ENCODE measurements at places on chromosomes 16 and 17.

- DNase-seq, result no peak
Measured at GRCh38 chr16:81313701-81314602, 810 bp upstream of the GAN start.

DNA sequence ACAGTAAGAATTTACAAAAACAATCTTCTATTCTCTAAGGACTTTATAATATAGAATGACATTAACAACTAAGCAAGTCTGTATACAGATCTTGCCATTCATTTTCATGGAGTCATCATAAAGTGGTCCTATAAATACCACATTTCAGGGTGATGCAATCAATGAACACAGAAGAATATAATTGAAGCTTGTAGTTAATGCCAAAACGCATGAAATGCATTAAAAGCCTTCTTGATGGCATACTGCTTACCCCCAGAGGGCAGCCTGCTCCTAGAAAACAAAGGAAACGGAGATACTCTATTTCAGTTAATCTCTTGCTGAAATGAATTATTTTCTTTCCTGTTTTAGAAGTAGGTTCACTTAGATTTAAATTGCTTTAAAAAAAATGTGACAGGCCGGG lies 45.2 kb upstream of the STAC2 start:
- DNase-seq, result no peak

DNA sequence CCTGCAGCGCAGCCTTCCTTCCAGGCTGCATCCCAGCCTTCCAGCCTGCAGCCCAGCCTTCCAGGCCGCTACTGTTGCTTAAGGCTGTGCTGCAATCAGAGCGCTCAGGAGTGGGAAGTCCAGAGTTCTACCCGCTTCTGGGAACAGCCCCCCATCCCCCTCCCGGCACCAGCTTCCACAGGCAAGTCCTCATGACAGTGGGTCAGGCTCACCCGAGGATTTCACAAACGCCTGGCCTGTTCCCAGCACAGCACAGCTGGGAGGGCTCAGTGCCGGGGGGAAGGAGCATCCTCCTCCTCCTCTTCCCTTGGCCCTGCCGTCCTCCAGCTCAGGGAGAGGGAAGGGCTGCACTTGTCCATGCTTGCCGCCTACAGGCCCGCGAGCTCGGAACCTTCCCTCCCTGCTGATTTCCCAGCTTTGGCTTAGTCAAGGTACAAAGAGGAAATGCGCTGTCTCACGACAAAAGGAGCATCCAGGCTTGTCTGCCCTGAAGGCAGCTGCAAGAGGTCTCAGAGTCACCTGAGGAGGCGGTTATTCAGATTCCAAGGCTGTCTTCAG lies 8.3 kb downstream of the SOCS3 start:
- DNase-seq, result no peak

GRCh38 chr16:27341549-27341948 lies 27.8 kb downstream of the IL4R start:
- DNase-seq, result no peak

- no peak for DNase-seq
Measured at GRCh38 chr17:5509482-5509881, 23.1 kb downstream of the MIS12 start.

- no peak for DNase-seq
Measured at GRCh38 chr17:77318021-77318420, 177.3 kb downstream of the SEC14L1 start.

- no peak for DNase-seq
Measured at GRCh38 chr16:29009050-29009837, 24.4 kb downstream of the LAT start.

DNA sequence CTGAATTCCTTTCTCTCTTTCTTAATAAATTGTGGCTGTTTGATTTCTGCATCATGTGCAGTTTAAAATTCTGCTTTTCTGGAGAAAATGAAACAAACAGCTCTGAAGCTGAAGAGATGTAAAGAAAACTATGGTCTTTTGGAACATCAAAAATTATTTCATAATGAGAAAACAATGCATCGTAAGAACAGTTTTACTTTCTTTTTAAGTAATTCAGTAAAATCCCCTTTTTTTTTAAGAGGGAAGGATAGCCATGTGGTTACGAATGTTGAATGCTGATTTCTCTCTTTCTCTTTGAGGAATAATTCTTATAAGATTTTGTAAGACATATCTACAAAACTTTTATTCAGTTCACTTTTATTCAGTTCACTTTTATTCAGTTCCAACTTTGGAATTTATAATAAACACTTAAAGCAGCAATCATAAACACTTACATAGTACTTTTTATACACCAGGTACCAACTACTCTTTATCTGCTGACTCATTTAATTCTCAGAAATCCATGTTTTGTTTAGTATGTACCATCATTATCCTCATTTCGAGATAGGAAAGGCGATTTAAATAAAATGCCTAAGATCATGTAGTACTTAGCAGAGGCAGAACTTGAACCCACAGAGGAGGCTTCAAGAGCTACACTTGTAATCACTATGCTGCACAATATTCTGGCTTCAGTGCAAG lies 26.6 kb downstream of the CNTNAP4 start:
- no peak for DNase-seq

DNA sequence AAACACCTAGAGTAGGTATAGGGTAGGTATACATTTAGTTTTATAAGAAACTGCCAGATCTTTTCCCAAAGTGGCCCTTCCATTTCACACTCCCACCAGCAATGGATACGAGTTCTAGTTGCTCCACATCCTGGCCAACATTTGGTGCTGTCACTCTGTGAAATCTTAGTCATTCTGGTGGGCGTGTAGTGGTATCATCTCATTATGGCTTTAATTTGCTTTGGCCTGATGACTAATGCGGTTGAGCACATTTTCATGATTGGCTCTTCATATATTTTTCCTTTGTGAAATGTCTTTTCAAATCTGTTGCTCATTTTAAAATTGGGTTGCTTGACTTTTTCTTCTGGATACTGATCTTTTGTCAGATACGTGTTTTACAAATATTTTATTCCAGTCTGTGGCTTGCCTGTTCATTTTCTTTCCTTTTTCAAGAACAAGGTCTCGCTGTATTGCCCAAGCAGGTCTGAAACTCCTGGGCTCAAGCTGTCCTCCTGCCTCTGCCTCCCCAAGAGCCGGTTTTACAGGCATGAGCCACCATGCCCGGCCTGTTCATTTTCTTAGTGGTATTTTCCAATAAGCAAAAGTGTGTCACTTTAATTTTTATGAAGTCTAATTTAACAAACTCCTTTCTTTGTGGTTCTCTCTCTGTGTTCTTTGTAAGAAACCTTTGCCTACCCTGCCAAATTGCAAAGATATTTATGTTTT lies 192.4 kb downstream of the SEC14L1 start:
- DNase-seq, result no peak

DNA sequence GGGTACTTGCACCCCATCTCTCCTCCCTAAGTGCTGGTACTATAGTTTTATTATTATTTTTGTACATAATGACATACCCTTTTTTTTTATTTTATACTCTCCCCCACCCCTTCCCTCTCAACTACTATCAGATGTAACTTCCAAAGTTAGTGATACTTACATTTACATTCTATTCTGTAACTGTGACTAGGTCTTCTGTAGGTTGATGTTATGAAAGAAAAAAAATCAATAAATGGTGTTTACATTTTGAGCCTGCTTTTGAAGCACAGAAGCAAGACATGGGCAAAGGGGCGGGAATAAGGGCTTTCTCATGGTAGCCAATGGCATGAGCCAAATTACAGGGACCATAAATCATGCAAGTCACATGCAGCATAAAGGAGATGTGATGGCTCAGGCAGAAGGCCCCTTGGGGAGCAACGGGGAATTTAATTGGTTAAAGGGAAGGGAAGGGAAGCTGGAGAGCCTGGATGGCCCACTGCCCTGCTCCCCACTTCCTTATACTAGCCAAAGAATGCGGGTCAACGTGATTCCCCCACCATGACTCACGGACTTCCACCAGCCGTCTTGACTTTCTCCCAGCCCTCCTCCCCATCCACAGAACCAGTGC lies 2.4 kb upstream of the ACSF2 start:
- no peak for DNase-seq

DNA sequence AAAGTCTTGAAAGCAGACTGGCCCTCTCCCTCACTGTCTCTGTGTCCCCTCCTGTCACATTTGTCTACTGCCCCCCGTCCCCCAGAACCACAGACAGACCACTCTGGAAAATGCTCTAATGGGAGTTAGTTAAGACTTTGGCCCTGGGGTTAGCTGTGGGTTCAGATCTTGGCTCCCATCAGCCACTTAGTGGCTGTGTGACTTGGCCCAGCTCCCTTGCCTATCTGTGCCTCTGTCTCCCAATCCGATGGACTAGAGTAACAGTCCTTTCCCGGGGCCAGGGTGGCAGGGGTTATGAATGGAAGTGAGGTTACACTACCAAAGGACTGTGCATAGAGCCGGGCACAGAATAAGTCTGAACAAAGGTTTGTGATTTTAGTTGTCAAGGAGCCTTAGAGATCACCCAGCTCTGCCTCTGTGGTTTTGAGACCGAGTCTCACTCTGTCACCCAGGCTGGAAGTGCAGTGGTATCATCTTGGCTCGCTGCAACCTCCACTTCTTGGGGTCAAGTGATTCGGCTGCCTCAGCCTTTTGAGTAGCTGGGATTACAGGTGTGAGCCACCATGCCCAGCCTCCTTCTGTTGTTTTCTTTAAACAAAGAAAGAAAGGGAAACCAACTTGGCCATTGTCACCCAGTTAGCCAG lies 23.7 kb downstream of the PPL start:
- DNase-seq, result no peak

DNA sequence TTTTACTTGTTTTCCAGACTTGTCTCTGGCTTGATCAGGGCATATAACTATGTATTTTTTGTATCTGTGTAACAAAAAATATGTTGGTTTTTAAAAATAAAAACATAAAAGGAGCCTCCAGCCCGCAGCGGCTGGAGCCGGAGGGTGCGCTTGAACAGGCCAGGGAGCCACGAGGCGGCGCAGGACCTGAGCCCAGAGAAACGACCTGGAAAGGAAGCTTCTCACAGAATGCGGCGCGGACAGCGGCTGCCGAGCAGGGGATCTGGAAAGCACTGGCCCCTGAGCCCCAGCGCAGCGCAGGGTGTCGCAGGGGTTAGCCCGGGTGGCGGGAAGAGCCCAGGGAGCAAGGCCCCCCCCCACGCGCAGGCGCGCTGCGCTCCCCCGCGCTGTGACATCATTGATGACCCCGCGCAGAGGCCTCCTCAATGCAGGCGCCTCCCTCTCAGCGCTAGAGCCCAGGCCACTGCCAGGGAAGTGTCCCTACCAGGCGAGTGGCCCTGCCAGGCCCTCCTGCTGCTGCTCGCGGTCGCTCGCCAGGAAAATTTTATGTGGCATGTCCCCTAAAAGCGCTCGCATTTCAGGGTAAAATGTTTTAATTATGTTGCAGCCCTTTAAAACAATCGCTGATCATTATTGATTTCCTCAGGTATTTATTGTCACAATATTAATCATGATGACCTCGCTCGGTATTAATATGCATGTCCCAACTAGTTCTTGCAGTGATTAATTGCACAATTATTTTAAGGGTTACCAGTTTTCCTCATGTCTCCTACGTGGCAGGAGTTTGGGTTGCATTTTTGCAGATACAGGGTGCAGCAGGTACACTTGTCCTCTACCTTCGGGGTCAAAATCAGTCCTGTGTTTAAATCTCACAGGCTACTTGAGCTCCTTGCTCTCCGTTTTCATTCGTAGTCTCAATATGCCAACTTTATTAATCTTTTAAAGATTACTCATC lies 134.2 kb downstream of the USP22 start:
- DNase-seq, result peak; percentile 23

GRCh38 chr17:72884066-72884465 lies 208.4 kb downstream of the SLC39A11 start:
- no peak for DNase-seq

DNA sequence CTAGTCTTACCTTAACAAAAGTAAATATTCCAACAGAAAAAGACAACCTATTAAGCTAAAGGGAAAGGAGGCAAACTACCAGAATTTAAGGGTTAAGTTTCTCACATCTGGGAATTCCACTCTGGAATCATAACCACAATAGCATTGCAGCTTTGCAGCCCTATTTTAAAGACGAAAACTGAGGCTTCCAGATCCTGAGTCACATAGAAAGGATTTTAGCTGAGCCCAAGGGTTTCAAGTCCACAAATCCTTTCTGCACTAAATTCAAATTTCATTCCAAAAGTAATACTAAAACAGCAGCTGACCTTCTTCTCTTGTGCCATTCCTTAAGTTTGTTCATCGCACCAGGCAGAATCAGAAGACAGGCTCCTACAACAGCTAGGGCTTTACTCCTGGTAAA lies 17.8 kb downstream of the XYLT1 start:
- DNase-seq, result no peak

- DNase-seq, result no peak
Measured at GRCh38 chr16:57801098-57801808, 1.0 kb downstream of the KIFC3 start.

- DNase-seq, result no peak
Measured at GRCh38 chr16:16146380-16147315, 76.6 kb downstream of the ABCC6 start.

GRCh38 chr17:28554565-28554964 lies 2.1 kb upstream of the UNC119 start:
- DNase-seq, result no peak

DNA sequence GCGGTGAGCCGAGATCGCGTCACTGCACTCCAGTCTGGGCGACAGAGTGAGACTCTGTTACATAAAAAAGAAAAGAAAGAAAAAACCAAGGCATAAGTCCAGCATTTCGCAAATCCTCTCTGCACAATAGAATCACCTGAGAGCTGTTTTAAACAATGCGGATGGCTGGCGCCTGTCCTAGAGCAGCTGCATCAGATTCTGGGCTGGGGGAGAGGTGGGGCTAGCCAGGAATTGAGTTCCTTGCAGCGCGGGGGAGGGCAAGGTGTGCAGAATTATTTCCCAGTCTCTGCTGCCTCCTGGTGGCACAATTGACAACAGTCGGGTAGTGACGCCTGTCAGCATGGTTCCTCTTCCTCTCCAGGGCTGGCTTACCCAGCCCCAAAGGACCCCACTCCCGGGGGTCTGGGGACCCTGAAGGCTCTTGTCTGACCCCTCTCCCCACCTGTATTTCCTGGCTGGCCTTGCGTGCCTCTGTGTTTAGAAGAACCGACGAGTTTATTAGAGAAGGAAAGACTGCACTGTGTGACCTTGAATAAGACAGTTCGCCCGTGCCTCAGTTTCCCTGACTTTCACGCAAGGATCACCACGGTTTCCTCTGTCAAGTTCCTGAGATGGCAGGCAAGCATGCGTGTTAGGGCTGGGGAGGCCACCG lies 41.1 kb upstream of the PLCG2 start:
- peak; percentile 58 for DNase-seq

DNA sequence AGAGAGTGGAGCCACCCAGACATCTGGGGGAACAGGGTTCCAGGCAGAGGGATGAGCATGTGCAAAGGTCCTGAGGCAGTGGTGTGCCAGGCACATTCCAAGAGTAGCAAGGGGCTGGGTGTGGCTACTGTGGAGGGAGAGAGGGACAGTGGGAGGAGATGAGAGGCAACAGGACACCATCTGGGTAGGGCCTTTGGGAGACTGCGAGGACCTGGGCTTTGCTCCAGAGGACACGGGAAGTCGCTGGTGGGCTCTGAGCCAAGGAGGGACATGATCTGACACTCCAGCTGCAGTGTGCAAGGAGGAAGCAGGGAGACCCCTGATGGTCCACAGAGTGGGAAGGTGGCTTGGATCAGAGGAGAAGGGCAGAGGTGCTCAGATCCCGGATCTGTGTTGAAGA lies 56.7 kb upstream of the MED9 start:
- DNase-seq, result no peak

- DNase-seq, result no peak
Measured at GRCh38 chr16:14314116-14314515, 243.0 kb downstream of the MRTFB start.
